Motor neuron (in vitro differentiated cells): ENCODE measurements at places on chromosomes 12 and 14.

DNA sequence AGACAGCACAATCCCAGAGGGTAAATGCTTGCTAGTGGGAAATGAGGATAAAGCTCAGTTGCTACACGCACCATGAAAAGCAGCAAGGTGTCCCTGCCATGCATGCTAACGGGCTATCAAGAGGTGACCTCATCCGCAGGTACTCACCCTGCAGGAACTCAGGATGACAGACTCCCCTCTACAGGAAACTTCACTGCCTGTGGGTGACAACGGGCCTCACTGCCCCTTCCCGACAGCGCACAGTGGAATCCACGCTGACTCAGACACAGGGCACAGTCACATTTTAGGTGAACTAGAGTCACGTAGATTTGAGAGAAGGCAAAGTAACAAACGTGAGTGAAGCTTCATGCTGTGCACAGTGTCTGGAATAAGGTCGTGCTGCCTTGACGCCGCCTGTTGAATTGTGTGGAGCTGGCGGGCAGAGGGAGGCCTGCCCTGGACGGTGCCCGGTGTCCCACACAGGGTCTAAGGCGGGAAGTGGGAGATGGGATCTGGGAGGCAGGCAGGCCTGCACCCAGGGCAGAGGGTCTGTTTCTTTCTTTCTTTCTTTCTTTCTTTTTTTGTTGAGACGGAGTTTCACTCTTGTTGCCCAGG lies 331.8 kb downstream of the TMEM132D start:
- ATAC-seq: no peak

DNA sequence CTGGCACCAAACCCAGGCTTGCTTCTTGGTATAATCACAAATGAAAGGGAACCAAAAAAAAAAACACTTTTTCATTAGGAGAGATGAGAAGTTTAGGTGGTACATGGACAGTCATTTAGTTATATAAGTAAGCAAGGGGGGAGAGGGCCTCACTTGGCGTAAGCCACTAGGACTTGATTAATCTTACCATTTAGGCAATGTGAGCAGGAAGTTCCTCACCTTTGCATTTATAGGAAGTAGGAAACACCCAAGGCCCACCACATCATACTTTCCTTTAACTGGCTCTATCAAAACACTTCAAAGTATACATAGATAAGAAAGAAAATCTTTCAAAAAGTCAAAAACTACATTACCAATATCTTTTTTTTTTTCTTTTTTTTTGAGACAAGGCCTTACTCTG lies 6.7 kb upstream of the RPS6KA5 start:
- ATAC-seq: no peak

- ATAC-seq: no peak
These were observed 60.9 kb upstream of the ARID2 start for GRCh38 chr12:45668641-45669040.

GRCh38 chr12:54053003-54053750 lies 458 bp upstream of the HOXC4 start:
- ATAC-seq: peak; percentile 54
